Right cardiac atrium (tissue), 5 donors: ENCODE measurements at places on chromosomes 7 and 10. TPM values are rescaled to one million over a fixed set of nuclear protein-coding genes. Genes with fewer than 3 reads are reported as not detected.

DNA sequence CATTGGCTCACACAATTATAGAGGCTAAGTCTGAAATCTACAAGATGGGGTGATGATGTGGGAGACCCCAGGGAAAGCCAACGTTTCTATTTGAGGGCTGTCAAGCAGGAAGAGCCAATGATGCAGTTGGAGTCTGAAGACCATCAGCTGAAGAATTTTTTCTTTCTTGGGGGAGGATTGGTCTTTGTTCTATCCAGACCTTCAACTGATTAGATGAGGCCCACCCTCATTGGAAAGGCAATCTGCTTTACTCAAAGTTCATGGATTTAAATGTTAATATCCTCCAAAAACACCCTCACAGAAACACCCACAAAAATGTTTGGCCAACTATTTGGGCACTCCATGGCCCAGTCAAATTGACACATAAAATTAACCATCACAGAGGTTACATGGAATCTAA lies 44.3 kb upstream of the DNAJC1 start:
- DNase-seq: no peak

- DNase-seq: no peak
These were observed 72.1 kb downstream of the SEM1 start for GRCh38 chr7:96637522-96637921.

The SFRP5 gene
- total RNA-seq: 110 TPM

- DNase-seq: no peak
These were observed 44.0 kb upstream of the PDLIM1 start for GRCh38 chr10:95334805-95335144.

The ESYT2 gene
- 84.7 TPM for total RNA-seq

- DNase-seq: no peak
These were observed 116.0 kb upstream of the C7orf33 start for GRCh38 chr7:148474481-148475025.

DNA sequence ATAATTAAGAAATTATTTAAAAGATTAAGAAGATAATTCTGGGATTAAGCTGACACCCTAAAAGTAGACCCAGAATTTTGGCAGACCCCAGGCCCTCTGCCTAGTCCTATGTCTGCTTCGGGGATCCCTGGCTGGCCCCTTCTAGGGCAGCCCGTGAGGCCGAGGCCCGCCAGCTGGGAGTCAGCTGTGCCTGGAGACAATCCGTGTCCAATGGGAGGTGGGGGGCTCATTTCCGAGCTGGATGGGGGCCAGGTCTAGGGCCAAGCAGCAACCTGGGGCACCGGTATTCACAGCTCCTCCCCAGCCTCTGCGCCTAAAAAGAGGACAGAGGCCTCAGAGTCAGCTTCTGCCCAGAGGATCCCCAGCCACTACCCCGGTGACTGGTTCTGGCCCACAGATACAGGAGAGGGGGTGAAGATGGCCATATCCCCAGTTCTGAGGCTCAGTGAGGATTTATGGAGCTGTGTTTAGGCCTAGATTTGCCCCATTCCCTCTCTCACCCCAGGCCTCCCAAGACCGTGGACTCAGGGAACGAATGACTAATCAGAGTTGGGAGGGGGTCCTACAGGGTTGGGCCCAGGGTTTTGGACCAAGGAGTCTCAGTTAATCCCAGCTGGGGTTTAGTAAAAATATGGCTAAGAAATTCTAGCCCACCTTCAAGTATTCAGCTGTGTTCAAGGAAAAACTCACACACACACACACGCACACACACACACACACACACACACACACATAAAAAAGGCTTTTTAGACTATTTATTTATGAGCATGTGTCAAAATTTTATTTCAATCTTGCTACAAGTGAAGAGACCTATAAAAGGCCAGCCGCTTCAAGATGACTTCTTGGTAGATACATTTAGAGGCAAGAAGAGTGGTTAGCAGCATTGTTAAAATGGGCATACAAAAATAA lies 37.4 kb upstream of the LBX1 start:
- DNase-seq: no peak

The SPDYE11 gene
- total RNA-seq: not detected

The ZNF438 gene
- 16.2 TPM for total RNA-seq

The UCN3 gene
- not detected for total RNA-seq

- no peak for DNase-seq
These were observed 81.0 kb downstream of the SAMD9 start for GRCh38 chr7:93036807-93037206.

The HTR5A gene
- total RNA-seq: not detected

The MRM2 gene
- total RNA-seq: 19.5 TPM

DNA sequence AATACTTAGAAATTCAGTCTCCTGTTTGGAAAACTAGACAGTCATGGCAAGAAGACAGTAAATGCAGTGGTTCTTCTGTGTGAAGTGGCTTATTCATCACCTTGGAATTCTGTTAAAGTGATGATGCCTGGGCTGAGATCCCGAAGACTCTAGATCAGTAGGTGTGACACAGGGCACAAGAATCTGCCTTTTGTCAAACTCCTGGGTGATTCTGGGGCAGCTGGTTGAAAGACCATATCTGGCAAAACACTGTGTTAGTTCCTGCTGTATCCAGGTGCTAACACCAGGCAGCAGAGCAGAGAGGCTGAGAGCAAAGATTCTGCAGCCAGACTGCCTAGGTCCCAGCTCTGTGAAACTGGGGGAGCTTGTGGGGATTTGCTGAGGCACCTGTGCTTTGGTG lies 26.5 kb downstream of the MRC1 start:
- no peak for DNase-seq

- DNase-seq: no peak
These were observed 117.4 kb upstream of the PFKP start for GRCh38 chr10:2949948-2950354.

The BNIP3 gene
- total RNA-seq: 98.4 TPM

The CALCR gene
- total RNA-seq: 0.12 TPM

DNA sequence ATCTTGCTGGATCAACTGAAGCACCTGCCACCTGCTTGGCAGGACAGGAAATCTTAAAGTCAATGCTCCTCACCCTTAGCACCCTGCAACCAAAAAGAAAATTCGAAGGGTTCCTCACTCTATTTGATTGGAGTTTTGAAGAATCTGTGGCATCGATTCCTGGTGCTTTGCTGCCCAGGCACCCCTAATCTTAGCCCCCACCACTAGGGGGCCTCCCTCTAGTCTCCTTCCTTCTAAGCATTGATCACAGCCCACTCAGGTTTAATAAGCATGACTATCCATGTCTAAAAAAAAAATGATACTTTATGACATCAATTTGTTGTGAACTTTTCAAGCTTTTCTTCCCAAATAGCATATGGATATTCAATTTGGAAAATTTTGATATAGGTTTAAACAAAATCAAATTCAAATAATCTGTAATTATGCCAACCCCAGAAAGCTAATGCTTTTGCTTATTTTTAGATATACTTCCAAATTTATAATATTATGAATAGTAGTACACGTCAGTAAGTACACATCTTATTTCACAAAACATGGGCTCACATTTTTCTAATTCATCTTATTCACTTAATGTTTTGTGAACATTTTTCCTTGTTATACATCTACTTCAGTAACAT lies 45.3 kb downstream of the NRG3 start:
- no peak for DNase-seq

DNA sequence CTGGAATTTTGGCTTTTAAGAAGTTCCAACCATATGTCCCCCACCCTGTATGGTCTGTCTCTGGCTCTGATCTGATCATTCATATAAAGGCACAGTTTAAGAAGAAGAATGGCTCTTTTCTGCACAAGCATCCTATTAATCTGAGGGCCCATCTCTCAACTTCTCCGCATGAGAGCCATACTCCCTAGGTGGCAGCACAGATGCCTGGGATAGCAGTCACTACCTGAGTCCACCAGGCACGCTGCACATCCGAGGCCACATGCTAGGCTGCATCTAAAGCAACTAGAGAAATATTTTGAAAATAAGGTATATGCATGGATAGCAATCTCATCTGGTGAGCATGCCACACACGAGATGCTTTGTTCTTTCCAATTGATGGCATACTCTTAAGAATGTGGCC lies 565.5 kb downstream of the PARD3 start:
- DNase-seq: peak; percentile 6

The HKDC1 gene
- not detected for total RNA-seq

The ZPBP gene
- total RNA-seq: not detected

GRCh38 chr7:158030566-158030965 lies 557.1 kb downstream of the PTPRN2 start:
- no peak for DNase-seq

The CD36 gene
- 460 TPM for total RNA-seq

- DNase-seq: no peak
These were observed 48.4 kb downstream of the GRID2IP start for GRCh38 chr7:6502886-6503285.

The NAT16 gene
- not detected for total RNA-seq

The SFMBT2 gene
- 12.9 TPM for total RNA-seq

DNA sequence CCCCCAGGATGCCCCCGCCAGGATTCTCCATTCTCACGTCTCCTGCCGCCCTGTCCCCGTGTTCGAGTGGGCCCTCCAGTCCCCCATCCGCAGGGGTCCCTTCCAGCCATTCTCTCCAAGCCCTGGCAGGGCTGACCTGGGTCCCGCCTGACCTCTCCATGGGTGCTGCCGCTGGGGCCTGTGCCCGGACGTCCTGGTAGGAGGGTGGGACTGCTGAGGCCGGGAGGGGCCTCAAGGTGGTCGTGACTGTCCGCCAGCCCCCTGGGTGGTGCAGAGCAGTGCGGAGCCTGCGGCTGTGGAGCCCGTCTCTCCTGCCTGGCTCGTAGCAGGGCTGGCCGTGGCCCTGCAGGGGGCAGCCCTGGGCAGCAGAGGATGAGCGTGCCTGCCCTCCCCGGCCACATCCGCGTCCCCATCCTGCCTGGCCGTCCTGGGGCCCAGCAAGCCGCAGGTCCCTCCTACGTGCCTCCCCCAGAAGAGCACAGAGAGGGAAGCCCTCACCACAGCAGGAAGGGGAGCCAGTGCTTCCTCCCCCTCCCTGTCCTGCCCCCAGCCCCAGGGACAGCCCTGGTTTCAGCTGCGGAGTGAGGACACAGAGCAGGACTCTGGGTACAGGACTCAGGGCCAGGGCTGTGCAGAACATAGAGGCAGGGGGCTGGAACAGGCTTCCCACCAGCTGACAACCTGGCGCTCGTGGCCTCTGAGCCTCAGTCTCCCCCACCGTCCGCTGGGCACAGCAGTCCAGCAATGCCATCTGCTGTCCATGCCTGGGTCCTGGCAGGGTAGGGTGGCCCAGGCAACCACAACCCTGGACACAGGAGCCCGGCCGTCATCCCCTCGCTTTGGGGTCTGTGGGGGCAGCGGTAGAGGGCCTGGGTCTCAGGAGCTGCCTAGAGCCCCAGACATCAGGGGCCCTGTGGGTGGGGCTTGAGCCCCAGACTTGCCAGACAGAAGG lies 1.5 kb upstream of the GRIFIN start:
- peak; percentile 65 for DNase-seq

The ELFN1 gene
- 13.7 TPM for total RNA-seq

DNA sequence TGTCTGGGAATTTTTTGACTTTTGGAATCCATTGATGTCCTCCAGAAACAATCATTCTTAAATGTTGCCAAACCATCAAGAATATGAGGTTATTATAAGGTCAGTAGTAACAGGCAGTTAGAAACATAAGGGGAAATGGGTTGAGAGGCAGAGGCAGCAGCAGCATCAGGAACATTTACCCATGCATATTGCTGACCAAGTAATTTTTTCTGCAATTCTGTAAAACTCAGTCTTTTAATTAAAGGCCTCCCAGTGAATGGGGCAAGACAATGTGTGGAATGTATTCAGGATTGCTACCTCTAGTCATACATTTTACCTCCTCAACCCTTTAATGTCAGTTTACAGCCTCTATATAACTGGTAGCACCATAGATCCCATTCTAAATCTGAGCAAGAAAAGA lies 66.5 kb upstream of the SKAP2 start:
- no peak for DNase-seq

GRCh38 chr10:51879238-51879637 lies 179.8 kb upstream of the CSTF2T start:
- no peak for DNase-seq
